ENCODE measurements at places on chromosomes 4 and X.

- no peak for DNase-seq
Measured at GRCh38 chr4:128854433-128854832, 44.9 kb downstream of the JADE1 start.

DNA sequence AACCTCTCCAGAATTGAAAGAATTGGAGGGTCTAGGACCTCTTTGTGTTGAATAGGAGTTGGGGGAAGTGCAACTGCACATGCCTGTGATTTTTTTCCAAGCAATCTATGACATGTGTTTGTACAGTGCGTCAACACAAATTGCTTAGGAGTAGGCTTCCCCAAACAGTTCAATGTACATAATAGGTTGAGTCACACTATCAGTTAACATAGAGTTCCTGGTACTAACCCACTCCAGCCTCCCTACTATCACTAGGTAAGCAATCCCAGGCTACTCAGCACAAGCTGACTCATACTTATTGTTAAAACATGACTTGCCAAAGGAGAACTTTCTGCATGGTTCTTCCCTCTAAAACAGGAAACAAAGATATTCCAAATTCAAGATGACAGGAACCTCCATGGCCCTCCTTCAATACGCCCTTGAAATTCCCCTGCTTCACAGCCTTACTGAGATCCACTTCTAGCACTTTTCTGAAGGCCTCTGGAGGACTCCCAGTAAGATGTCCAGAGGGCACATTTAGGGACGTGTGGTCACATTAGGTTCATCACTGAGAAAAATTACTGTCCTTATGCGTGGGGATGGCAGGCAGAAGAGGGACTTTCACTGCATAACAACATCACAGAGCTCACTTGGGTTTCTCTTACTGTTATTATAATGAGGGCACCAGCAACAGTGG lies 8.4 kb upstream of the VSIG1 start:
- no peak for DNase-seq

- no peak for DNase-seq
Measured at GRCh38 chr4:138437263-138437851, 195.2 kb upstream of the SLC7A11 start.

DNA sequence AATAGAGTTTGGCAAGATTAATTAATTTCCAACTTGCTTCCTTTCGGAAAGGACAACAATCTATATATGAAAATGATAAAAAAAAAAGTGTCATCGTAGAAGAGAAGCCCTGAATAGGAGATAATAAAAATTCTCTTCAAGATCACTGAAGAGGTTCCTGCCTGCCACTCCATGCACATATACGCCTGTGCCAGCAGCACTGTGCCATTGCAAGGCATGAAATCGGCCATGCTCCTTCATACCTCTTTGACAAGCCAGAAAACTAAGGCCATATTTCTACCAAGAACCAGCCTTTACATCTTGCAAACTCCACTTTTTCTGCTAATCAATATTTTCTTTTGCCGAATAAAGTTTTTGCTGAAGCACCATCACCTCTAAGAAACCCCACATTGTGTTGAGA lies 365.5 kb downstream of the CXXC4 start:
- no peak for DNase-seq

DNA sequence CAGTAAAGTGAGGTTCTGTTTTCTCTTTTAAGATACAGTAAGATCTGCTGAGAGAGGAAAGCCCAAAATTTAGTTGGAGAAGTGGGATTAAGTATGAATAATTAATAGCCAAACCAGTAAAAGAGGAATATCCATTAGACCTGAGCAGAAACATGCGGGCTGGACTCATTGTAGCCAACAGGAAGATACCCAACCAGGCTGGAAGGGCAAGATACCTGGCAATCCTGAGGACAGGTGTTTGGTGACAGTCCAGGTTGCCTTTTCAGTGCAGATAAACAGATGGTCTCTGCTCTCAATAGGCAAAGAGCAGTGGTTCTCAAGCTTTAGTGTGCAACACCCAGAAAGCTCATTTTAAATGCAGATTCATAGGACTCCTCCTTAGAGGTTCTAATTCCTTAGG lies 980.8 kb upstream of the GRID2 start:
- DNase-seq, result no peak

DNA sequence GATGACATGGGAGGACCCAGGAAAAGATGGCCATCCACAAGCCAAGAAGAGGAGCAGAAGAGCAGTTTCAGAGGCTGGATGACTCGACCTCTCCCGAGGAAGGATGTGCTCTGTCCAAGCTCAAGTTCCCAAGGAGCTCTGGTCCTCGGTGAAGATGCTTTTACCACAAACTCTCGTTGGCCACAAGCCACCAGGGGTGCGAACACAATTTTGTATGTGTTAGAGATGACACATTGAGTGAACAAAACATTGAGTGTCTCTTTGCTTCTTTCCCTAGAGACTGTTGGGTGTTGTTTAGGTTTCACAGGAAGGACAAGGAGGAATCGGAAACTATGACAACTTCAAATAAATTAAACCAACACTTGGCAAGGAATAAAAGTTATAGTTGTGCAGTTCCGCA lies 26.3 kb downstream of the FGFBP1 start:
- no peak for DNase-seq

DNA sequence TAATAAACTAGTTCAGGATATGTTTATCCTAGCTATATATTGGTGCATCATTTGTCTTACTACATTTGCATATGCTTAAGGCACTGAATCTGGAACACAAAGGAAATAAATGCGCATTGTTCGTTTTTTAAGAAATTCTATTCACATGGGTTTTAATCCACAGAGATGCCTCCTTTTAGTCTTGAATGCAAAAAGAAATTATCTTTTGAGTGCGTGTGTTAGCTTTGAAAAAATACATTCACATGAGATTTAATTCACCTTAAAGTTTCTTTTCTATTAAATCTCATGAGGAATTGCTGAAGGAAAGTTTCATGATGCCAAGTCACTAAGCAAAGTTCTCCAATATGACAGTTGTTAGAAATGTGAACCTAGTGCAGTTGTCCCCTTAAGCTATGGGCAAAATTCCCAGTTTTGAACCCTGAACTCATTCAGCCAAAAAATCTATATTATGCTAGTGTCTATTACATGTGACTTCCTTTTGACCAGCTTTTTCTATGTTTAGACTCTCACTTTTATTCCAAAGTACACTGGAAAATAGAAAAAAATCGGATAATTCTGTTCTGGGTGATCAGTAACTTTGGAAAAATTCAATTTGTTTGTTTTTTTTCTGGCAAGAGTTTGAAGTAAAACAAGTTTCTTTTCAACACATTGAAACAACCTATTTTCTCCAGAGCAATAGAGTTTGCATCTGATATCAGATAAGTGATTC lies 426.2 kb upstream of the MAGEB2 start:
- no peak for DNase-seq

GRCh38 chr4:63036159-63036866 lies 1372.9 kb downstream of the TECRL start:
- no peak for DNase-seq

GRCh38 chr4:151804086-151804630 lies 43.4 kb upstream of the GATB start:
- no peak for DNase-seq

DNA sequence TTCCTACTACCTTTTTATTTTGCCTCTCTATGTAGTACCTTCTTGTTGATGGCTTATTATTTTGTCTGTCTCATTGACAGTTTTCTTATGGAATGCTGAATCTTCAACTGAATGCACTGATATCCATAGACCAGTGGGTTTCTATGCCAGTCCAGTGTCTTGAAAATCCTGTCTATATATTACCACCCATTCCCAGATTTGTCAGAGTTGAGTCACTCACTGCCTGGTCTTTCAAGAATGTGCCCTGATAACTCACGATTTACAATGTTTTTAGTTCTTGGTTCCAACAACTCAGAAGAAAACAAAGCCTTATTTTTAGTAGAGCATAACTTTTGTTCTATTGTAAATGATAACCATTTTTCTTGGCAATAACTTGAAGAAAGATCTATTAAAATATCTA lies 606.0 kb upstream of the PITX2 start:
- no peak for DNase-seq

- no peak for DNase-seq
Measured at GRCh38 chrX:47174846-47175587, 18.6 kb upstream of the UBA1 start.

GRCh38 chr4:51895816-51896408 lies 53.0 kb downstream of the DCUN1D4 start:
- peak; percentile 20 for DNase-seq

DNA sequence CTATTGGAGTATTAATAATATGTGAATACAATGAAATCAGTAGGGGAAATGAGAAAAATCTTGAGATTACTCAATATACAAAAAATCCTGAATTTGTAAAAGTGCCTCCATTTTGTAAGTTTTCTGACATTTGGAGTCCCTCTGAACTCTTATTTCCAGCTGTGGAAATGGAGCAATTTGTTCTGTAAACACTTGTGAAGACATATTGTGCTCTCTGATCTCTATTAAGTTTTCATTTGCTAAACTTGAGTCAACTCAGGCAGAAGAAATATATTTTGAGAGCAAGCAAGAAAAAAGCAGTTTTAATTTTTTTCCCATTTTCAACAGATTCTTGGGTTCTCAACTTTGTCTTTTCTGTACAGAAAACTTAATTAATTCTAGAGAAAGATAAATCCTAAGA lies 51.4 kb upstream of the PCDH18 start:
- no peak for DNase-seq

DNA sequence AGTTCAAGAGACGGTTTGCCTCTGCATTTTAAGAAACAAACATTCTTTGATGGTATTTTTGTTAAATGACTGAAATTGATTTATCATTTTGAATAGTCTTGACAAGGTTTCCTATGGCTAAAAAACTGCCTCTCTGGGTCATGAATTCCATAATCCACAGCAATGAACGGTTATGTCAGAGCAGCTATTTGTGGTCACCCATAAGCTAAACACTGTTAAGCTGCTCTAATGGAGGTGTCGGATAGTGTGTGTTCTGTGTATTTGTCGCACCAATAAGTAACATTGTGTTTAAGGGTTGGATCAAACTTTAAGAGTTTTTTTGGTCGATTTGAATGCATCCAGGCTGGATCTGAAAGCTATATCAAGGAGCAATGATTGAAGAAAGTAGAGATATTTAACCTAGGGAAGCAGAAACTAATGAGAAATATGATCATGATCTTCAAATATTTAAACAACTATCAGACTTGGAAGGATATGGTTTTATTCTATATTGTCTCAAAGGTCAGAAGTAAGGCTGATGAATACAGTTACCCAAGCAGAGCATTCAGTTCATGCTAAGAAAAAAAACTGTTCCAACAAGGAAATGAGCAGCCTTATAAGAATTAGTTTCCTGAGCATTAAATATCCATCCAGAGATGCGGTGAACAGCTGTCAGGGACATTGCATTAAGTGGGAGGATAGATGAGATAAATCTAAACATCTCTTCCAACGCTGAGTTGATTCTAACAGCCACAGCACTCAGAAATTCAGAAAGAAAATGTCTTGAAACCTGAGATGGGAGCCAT lies 232.3 kb upstream of the RPS6KA3 start:
- no peak for DNase-seq

DNA sequence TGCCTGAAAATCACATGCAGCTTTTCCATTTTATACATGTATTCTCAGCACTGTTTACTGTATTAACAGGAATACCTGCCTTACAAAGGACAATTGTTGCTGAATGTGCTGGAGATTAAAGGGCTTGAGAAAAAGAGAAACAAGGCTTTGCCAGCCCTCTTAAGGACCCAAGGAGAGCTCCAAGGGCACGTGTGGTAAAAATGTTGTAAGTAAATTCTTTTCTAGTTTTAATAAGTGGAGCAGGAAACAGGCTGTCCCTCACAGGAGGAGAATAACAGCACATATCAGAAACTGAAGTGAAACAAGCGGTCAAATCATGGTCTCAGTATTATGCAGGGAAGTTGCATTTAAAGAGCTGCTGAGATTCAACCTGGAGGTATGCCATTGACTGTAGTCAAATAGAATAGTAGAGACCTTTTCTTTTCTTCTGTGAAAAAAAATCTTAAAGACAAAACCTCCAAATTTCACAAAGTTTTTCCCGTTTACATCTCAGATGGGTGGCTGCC lies 18.5 kb downstream of the IGFBP7 start:
- no peak for DNase-seq

GRCh38 chr4:186820391-186820891 lies 96.8 kb upstream of the FAT1 start:
- DNase-seq, result no peak

DNA sequence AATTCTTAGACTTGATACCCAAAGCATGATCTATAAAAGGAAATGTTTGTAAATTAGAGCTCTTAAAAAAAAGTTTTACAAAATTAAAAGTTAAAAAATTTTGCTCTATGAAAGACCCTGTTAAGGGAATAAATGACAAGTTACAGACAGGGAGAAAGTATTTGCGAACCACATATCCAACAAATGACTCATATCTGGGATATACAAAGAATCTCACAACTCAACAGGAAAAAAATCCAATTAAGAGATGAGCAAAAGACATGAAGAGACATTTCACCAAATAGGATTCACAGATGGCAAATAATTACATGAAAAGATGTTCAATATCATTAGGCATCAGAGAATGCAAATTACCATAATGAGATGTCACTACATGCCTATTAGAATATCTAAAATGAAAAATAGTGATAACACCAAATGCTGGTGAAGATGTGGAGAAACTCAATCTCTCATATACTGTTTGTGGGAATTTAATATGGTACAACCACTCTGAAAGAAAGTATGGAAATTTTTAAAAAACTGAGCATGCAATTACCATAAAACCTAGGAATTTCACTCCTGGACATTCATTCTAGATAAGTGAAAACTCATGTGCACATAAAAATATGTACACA lies 100.8 kb upstream of the EOLA2 start:
- DNase-seq, result no peak

DNA sequence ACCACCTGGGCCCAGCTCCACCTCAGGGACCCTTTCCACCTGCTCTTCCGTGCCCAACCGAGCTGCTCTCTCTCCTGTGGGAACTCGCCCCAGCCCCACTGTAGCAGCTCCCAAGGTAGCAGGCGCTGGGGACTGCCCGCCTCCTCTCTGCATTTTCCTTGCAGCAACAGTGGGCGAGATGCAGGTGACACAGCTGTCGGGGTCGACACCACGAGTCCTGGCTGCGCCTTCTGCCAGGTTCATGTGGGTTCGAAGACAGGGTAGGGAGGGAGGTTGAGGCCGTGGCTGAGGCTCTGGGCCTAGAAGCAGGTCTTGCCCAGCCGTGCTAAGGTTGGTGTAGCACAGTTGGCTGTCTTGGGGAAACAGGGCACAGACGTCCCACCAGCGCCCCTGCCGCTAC lies 245.2 kb upstream of the FSTL5 start:
- no peak for DNase-seq

DNA sequence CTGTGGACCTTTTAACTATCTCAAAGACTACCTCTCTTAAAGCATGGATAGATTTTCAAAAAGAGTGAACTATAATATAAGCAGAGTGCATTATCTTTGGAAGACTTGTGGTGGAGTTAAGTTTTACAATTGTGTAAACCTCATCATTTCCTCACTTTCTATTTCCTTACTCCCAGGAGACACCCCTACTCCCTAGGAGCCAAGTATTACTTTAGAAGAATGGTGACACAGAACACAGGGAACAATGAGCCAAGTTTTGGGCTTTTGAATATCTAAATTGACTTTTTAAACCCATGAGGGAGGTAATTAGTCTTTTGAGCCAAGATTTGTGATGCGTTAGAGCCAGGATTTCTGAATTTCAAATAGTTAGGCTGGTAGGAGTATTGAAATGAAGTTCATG lies 78.9 kb upstream of the UNC5C start:
- no peak for DNase-seq

GRCh38 chr4:99755223-99755944 lies 61.2 kb upstream of the DAPP1 start:
- DNase-seq, result no peak

GRCh38 chr4:84529169-84529751 lies 30.2 kb upstream of the NKX6-1 start:
- DNase-seq, result no peak

GRCh38 chrX:70026851-70027200 lies 22.9 kb downstream of the AWAT2 start:
- no peak for DNase-seq

Measured in NCI-H2227 treated with DMSO at 0.1 percent for 48 hours (cell line).